ENCODE measurements at places on chromosomes 7 and 10.

- DNase-seq, result no peak
These were observed 33.4 kb downstream of the INPP5A start for GRCh38 chr10:132570771-132571649.

GRCh38 chr10:117662126-117662525, 119.6 kb downstream of the EMX2 start:
- no peak for DNase-seq

DNA sequence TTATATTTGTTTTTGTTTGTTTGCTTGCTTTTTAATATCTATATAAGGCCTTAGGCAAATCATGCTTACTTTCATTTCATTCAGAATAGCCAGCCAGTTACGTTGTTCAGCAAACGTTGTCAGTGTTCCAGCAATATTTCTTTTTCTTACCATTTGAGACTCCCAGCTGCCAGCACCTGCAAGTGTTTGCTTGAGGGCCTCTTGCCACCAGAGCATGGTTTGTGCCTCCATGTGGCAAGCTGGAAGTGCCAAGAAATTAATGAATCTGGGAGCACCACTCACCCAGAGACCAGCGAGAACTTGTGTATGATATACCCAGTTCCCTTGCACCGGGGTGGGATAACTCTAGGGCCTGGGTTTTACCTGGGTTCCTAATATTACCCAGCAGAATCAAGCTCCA, 177.1 kb upstream of the CSTF2T start:
- DNase-seq, result no peak

DNA sequence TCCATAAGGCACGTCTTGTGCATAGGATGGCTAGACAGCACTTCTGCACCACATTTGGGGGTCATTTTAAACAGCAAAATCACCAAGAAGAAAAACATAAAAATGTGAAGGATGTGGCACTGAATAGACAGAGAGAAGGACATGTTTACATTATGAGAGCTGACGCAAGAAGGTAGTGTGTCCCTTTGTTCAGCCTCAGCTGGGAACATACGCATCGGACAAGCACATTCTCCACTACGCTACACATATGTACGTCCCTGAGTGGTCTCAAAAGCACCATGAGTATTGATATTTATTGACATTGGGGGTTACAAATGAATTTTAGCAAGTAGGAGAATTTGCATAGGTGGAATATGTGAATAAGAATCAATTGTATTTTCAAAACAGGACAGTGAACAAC, 20.2 kb downstream of the DDC start:
- no peak for DNase-seq

DNA sequence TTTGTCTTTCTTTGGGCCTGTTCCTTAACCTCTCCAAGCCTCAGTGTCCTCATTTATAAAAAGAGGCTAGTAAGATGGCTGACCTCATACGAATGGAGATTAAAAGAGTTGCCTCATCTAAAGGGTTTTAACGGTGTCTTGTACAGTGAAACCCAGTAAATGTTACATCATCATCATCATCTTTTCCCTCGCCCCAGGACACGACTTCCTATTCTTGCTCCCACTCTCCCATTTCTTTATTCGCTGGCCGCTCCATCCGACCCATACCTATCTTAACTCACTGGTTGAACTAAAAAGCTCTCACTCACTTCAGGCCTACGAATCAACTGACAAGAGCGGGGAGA, 554 bp downstream of the FRA10AC1 start:
- DNase-seq, result no peak

DNA sequence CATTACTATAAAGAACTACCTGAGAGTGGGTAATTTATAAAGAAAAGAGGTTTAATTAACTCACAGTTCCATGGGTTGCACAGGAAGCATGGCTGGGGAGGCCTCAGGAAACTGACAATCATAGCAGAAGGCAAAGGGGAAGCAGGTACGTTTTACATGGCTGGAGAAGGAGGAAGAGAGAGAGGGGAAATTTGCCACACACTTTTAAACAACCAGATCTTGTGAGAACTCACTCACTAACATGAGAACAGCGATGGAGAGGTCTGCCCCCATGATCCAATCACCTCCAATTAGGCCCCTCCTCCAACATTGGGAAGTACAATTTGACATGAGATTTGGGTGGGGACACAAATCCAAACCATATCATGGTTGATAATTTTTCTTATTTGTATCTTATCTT, 51.8 kb upstream of the PPP1R9A start:
- no peak for DNase-seq

DNA sequence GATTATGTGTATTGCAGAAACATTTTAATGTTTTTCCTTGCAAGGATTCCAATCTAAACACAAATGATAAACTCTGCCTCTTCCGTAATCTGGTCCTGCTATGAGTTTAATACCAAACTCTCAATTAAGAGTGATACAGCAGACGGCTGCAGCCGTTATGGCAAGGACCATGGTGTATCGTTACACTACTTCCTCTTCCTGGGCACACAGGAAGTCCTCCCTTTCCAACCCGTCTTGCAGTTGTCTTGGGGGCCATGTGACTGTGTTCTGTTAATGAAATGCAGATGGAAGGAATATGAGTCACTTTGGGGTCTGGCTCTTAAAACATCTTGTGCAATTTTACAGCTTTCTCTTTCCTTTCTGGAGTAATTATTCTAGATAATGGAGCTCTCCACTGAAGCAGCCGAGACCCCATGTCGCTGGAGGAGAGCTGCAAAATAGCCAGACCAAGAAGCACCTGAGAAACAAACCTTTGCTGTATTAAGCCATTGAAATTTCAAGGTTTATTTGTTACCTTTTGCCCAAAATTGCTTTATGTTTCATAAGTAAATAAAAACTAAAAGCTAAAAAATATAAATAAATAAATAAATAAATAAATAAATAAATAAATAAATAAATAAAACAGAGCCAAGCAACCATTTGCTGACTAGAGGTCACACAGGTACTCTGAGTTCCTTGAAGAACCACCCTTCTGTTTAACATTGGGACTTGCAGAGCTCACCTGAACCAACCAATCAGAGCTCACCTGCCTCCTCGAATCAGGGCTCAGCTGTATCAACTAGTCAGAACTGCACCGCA, 74.7 kb downstream of the FRMPD2 start:
- DNase-seq, result no peak

DNA sequence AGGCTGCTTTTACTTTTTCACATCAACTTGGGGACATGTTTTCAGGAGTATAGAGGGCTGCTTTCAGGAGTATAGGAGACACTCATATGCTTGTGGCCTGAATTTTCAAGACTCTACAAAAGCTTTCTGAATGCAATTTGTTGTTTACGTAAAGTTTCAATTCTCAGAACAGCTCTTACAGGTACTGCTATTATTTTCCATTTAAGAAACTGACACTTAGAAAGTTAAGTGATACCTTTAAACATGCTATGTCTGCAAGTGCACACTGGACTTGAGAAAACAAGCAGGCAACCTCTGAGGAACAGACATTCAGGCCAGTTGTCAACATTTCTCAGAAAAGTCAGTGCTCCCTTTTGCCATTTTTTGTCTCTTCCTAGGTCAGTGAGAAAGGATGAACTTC, 70.0 kb upstream of the PHYHIPL start:
- no peak for DNase-seq

DNA sequence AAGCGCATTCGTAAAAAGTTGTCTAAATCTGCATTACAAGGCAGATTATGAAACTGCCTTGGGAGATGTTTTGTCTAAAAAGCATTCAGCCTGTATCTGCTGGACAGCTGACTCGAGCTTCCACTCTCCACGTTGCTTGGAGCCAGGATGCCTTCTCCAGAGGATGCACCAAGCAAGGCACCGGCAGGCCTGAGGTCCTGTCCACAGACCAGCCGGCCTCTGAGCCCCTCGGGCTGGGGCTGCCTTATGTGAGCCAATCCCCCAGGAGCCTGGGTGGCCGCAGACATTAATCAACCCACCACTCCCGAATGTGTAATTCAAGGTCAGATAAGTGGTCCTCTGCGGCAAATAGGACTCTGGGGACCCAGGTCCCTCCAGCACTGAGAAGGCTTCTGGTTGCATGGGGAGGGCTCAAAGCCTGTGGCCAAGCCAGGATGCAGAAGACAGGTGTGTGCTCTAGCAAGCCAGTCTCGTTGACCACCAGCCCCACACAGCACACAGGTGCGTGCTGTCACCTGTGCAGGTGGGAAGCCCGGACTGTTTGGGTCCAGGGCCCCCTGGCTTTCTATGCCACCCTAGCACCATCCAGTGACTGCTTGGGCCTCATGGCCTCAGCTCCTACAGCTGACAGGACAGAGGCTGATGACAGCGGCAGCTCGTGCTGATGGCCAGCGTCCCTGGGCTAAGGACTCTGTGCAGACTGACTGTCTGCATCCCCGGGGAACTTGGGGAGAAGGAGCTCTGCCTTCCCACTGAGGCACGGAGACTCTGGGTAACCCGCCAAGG, 4.8 kb upstream of the RET start:
- DNase-seq, result no peak

DNA sequence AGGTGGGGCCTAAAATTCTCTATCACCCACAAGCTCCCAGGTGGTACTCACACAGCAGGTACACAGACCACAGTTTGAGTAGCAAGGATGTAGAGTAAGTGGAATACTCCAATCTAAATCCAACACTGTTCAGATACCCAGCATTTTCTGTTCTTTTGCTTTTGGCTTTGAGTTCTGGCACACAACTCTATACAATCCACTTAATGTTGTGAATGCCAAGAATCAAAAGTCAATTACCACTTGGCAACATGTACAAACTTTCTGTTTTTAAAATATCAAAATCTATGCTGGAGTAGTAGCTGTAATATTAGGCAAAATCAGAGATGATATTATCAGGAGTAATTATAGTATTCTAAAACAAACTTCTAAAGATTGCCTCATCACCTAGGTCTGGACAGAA, 133.4 kb upstream of the LRRTM3 start:
- no peak for DNase-seq

- DNase-seq, result no peak
These were observed 90.4 kb downstream of the TAF3 start for GRCh38 chr10:7908541-7909210.

DNA sequence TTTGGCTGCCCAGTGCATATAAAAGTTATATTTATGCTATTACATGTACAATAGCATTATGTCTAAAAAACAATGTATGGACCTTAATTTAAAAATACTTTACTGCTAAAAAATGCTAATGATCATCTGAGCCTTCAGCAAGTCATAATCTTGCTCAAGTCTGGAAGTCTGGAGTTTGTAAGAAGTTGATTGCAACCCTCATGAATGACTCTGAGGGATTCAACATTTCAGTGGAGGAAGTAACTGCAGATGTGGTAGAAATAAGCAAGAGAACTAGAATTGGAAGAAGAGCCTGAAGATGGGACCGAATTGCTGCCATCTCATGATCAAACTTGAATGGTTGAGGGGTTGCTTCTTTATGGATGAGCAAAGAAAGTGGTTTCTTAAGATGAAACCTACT, 13.0 kb upstream of the ADAMTS14 start:
- DNase-seq, result no peak

- no peak for DNase-seq
These were observed 2.3 kb downstream of the TMEM184A start for GRCh38 chr7:1553512-1554210.

DNA sequence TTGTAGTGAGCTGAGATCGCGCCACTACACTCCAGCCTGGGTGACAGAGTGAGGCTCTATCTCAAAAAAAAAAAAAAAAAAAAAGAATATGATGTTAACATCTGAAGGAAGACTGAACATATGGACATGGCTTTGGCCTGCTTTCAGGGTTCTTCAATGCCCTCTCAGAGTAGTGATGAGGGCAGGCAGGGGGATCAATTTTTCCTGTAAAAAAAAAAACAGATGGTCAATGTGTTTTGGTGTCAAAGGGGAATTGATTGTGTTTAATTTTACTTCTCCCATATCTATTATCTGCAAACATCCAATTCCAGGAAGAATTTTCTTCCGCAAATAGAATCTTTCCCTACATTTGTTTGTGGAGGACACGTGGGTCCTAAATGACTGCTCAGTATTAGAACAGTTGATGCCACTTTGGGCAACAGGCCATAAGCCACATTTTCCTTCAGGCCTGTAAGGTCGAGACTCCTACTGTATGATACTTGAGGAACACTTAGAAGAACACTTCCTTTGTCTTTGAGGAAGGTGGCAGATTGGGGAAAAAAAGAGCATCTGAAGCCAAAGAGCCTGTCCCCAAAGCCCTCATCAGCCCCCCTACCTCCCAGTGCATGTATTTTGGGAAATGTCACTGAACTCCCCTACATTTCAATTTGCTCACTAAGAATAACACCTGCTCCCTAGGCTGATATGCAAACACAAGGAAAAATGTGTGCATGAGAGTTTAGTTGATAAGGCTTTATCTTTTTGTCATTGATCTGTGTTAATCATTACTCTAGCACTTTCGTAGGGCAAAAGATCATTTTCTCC, 28.3 kb downstream of the MGAM2 start:
- no peak for DNase-seq

DNA sequence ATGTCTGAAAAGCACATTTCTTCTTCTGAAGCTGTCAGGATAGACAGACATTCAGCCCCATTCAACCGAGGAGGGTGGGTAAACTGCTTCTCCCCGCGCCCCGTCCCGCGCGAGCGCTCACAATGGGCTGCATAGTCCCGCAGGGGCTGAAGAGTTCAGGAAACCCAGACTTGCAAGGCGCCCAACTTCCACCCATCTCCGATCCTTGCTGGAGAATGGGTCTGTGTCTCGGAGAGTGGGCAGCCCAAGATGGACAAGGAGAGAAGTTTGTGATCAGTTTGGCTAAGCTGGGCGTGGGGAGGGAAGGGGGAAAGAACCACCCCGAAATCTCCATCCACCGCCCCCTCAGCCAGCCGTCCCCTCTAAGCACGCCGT, 686 bp downstream of the AASS start:
- peak; percentile 12 for DNase-seq

DNA sequence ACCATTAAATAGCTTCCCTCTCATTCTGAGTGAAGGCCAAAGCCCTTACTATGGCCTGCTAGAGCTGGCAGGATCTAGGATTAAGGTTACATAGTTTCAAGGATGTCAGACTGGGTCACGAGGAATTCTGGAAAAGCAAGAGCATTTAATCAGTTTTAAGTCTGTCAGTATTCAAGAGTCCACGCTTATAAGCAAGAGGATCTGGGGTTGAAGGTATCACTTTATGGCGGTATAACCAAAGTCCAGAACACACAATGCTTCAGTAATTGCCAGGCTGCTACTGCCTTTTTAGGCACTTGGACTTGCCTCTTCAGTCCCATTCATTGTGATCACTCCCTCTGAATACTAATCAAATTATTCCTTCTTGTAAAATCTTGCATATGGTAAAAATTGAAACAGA, 101.0 kb downstream of the HBP1 start:
- DNase-seq, result no peak

GRCh38 chr7:42982604-42983115, 50.5 kb downstream of the MRPL32 start:
- no peak for DNase-seq

DNA sequence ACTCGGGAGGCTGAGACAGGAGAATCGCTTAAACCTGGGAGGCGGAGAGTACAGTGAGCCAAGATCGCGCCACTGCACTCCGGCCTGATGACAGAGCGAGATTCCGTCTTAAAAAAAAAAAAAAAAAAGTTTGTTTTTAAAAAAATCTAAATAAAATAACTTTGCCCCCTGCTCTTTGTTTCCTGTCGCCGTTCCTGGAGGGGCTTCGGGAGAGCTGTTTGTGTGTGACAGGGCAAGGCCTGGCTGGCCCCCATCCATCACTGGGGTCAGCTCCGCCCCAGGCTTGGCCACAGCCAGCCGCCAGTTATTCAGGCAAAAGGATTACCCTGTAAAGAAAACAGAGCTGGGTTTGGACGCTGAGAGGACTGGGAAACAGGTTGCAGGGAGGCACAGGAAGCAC, 16.4 kb downstream of the LEP start:
- DNase-seq, result no peak

All from cortex of kidney (tissue), 1 donor.